ENCODE measurements at places on chromosomes 12 and 14.
A peak's percentile ranks its signal among the peaks of the same experiment; 100 is the strongest.

DNA sequence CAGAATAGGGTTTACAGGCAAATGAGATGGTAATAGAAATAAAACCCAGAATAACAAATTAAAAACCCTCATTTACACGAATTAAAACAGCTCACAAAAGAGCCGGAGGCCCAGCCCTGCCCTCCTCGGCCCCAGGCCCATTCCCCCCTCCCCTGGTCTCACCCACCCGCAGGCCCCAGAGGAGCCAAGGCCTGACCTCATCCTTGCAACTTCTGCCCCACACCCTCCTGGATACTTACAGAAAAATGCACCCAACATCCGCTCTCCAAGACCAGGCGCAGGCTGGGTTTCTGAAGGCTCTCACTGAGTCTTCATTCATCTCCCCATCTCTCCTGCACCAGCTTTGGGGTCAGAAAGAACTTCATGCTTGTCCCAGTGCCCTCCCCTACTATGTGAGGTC, 16.2 kb upstream of the VSX2 start:
- no peak overlapping the region for H3K27ac ChIP-seq
- H3K27me3 ChIP-seq = peaks cover 10% of the 10 kb centered on the region
- no peak for DNase-seq
- no peaks in the 10 kb centered on the region for H3K4me1 ChIP-seq
- no peak overlapping the region for H3K4me3 ChIP-seq

- no peak for DNase-seq
- H3K36me3 ChIP-seq = peaks cover 6% of the 10 kb centered on the region
- peaks cover 38% of the 10 kb centered on the region for H3K4me1 ChIP-seq
- H3K27me3 ChIP-seq = no peaks in the 10 kb centered on the region
- peak overlapping the region; percentile 95 for H3K27ac ChIP-seq
- H3K4me3 ChIP-seq = no peak overlapping the region
Measured at GRCh38 chr14:73788701-73789551, 62.7 kb upstream of the PTGR2 start.

DNA sequence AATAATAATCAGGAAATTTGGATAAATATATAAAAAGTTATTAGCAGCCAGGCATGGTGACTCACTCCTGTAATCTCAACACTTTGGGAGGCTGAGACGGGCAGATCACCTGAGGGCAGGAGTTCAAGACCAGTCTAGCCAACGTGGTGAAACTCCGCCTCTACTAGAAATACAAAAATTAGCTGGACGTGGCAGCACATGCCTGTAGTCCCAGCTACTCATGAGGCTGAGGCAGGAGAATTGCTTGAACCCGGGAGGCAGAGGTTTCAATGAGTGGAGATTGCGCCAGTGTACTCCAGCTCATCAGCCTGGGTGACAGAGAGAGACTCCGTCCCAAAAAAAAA, 64.5 kb downstream of the SYT1 start:
- H3K4me3 ChIP-seq = no peak overlapping the region
- DNase-seq = no peak
- no peaks in the 10 kb centered on the region for H3K36me3 ChIP-seq
- H3K4me1 ChIP-seq = no peaks in the 10 kb centered on the region

DNA sequence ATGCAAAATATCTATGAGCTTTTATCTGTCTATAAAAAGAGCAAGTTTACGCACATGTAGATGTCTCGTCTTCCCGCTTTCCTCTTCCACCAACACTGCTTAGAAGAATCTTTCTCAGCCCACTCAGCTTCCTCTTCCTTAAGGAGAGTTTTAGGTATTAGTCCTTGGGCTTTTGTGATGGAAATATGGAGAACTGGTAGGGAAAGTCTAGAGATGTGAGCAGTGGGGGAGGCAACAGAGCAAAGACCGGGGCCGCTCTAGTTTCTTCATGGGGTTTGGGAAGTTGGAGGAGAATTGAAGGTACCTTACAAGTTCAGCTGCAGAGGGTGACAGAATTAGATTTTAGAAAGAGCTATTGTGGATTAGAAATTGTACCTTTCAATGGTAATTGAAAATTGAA, 56.3 kb upstream of the CPNE8 start:
- DNase-seq = no peak
- no peaks in the 10 kb centered on the region for H3K36me3 ChIP-seq
- no peaks in the 10 kb centered on the region for H3K4me1 ChIP-seq
- no peaks in the 10 kb centered on the region for H3K27me3 ChIP-seq
- no peak overlapping the region for H3K27ac ChIP-seq
- no peak overlapping the region for H3K4me3 ChIP-seq

DNA sequence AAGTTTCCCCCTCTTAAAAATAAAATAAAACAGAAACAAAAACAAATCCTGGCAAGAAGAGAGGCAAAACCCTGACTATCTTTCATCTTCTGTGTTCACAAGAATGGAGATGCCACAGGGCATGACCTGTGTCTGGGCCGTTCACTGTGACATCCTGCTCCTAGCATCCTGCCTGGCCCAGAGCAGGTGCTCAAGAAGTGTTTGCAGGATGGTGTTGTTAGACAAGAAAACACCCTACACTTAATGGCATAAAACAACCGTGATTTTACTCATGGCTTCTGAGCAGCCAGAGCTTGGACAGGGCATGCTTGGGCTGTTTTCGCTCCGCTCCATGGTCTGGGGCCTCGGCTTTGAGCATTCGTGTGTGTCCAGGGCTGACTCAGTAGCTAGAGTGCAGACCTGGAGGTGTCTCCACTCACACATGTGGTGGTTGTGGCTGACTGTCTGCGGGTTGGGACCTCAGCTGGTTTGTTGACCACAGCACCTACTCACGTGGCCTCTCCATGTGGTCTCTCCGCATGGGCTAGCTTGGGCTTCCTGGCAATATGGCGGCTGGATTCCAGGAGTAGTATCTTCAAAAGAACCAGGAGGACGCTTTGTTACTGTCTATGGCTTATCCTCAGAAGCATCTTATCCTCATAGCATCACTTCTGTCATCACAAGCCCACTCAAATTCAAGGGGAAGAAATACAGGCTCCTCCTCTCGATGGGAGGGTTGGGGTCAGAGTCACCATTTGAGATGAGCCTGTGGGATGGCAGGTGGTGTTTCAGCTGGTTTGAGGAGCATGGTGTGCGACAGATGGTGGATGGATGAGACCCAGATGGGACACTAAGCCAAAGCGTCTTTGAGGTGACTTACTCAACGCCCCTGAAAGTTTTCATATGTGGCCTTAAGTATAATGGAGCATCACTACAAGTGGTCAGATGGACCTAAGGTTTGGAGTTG, 33.2 kb upstream of the FZD10 start:
- H3K27me3 ChIP-seq = no peaks in the 10 kb centered on the region
- no peaks in the 10 kb centered on the region for H3K36me3 ChIP-seq
- no peak for DNase-seq
- no peak overlapping the region for H3K27ac ChIP-seq
- H3K4me3 ChIP-seq = no peak overlapping the region
- peaks cover 3% of the 10 kb centered on the region for H3K4me1 ChIP-seq

- H3K27me3 ChIP-seq = no peaks in the 10 kb centered on the region
- no peaks in the 10 kb centered on the region for H3K36me3 ChIP-seq
- no peak overlapping the region for H3K27ac ChIP-seq
- no peaks in the 10 kb centered on the region for H3K4me1 ChIP-seq
- no peak for DNase-seq
Measured at GRCh38 chr14:80425686-80426085, 214.4 kb upstream of the DIO2 start.

Measured in activated CD4-positive, alpha-beta T cell treated with anti-CD3 and anti-CD28 coated beads for 36 hours (primary cell).